CD4-positive, alpha-beta T cell treated with Interleukin-21 for 1 hour (primary cell): ENCODE measurements at places on chromosomes 11 and 22.

DNA sequence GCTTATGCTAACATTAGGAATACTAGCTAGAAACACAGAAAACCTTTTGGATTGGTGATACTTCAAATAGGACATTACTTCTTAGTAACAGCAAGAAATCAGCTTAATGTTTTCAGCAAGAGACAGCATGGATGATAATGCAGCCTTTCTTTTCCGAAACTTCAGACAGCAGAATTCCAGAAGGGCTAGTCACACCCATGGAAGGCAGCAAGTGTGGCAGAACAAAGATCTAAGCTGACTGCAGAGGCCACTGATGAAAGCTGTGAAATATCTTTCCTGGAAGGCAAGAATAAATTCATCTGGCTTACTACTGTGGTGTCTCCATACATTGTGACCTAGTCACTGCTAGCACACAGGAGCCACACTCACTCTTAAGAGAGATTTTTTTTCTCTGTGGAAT is 100.3 kb downstream of the CCDC83 start:
- no peak for DNase-seq

DNA sequence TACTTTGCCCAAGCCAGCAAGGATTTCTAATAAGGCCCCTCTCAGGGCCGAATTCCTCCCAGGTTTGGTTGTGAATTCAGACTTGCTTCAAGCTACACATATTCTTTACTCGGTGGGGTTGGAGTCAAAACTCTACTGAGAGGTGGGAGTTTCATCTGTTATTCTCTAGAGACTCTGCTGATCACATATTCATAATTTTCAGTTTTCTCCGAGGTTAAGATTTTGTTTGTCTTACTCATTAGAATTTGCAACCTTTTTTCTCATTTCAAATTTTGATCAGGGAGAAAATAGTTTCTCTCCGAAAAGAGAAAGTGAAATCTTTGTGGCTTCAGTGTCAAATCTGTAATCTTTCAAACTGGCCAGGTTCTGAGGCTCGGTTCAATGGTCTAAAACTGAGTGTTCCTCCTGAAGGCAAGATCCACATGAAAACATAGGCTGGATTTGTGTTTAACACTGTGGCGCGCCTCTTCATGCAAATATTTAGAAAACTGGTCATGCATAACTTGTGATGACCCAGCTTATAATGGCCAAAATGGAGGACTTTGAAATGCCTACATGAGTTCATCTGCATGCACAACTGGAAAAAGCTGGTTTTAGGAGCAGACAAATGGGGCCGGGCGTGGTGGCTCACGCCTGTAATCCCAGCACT is 21.5 kb upstream of the GSTP1 start:
- no peak for DNase-seq

GRCh38 chr11:40240284-40240683 is 1219.2 kb downstream of the LRRC4C start:
- no peak for DNase-seq

GRCh38 chr11:117122556-117122955 is 21.5 kb upstream of the PAFAH1B2 start:
- DNase-seq, result no peak

DNA sequence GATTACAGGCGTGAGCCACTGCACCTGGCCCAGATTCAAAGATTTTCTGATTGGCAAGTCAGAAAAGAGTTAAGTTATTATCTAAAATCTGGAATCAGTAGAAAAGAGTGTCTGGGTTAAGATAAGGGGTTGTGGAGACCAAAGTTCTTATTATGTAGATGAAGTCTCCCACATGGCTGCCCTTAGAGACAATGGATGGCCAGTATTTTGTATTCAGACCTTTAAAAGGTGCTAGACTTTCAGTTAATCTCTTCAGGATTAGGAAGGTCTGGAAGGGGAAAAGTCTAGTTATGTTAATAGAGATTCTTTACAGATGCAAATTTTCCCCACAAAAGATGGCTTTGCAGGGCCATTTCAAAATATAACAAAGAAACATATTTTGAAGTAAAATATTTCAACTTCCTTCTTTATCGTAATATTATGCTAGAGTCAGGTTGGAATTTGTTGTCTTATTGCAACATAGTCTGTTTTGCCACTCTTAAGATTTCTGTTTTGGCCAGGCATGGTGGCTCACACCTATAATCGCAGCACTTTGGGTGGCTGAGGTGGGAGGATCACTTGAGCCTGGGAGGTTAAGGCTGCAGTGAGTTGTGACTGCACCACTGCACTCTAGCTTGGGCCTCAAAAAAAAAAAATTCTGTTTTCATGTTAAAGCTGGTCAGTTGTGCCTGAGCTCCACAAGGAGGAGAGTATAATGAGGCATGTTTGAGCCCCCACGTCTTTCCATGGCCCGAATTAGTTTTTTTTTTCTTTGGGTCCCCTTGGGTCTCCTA is 14.0 kb downstream of the GRAMD1B start:
- no peak for DNase-seq

- no peak for DNase-seq
Observed at GRCh38 chr22:48955351-48956311, 872.0 kb downstream of the BRD1 start.

DNA sequence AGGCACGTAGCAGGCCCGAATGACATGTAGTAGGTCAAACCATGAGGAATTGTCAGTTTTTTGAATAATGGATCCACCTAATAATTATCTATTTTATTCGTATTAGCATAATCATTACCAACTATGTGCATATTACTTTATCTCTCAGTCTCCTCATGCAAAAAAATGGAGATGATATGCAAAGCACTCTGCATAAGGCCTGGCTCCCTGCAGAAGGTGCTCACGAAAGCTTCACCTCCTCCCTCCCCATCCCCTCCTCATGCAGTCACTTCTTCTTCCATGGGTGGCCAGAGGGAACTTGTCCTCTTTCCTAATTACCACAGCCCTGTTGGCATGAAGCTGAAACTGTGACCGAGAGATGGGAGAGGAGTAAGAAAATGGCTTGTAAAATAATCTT is 20.8 kb upstream of the TSKU start:
- no peak for DNase-seq

DNA sequence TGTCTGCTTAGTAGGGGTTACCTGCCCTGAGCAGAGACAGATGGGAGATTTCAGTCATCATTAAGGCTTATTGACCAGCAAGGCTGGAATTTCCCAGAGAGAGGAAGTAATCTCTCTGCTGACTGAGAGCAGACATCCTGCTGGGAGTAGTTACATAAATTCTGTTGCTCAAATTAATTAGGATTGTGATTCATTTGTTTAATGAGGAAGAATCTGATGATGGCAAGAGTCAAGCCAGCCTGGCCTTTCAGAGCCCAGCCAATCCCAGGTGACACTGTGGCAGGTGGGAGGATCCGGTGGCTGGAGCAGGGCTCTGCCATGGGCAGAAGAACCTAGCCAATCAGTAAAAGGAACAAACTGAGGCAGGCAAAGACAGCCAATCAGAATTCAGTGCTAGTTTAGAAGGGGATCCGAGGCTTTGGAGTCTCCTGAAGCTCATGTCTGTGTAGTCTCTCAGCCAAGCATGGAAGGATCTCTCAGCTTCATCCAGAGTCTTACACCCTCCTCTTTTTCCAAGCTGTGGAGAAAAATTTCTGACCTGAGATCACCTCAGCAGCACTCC is 61.2 kb upstream of the CHST1 start:
- DNase-seq, result no peak

DNA sequence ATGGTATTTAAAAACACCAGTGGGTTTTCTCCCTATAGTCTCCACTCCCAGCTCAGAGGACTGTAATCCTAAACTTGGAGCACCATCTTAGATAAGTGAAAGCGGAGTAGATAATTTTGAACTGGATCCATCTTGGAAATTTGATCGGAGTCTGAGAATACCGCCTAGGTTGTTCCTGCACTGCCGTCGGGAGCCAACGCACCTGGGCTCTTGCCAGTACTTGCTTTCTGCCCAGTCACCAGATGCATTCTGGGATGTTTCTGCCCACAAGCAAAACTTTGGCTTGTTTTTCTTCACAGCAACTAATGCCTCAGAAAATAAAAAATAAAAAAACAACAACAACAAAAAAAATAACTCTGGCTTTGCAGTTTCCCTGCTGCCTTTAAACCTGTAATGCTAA is 113.0 kb upstream of the MTMR2 start:
- no peak for DNase-seq

DNA sequence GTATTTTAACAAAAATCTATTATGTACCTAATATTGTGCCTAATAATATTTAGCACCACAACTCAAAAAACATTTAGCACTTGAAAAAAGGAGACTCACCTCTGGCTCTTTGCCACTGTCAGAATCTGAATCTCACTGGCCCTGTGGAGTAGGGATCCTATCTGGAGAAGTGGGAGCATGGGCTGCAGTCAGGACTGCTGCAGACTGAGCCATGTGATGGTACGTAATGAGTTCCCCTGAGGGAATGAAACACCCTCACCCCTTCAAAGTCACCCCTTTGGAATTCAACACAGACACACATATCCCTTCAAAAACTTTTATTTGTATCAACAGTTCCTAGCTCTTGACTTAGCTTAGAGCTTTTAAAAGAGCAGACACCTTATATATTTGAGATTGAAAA is 6.5 kb downstream of the PTPMT1 start:
- DNase-seq, result no peak

DNA sequence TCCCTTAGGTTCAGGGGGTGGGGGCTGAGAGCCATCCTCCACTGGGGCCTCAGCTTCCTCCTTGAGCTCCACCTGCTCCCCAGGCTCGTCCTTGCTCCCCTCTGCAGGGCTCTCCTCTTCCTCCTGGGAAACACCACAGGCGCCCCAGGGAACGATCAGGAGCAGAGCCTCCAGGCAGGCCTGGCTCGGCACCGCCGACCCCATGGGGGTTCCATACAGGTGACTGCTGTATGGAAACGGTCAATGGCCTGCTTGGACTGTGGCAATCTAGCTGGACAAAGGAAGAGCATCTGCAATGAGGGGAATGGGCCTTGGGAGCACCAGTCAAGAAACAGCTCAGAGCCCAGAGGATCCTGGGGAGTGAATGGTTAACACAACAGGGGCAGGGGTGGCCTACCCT is 7.9 kb downstream of the HYOU1 start:
- no peak for DNase-seq
